ENCODE measurements at places on chromosomes 2 and 18.

DNA sequence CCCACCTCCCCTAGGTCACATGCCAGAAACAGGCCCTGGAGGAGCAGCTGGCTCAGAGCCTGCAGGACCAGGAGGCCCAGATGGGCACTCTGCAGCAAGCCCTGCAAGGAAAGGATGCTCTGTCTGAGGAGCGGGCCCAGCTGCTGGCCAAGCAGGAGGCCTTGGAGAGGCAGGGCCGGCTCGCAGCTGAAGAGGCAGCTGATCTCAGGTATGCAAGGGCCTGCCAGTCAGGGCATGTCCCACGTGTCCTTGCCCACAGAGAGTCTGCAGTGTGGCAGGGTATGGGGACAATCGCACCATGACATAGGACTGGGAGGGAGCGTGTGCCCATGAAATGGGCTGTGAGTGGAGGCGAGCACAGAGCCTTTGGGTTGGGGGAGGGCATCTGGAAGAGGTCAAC, 39.9 kb downstream of the CROCC2 start:
- DNase-seq: no peak

- DNase-seq: no peak
Measured at GRCh38 chr2:213317929-213318328, 33.7 kb downstream of the SPAG16 start.

DNA sequence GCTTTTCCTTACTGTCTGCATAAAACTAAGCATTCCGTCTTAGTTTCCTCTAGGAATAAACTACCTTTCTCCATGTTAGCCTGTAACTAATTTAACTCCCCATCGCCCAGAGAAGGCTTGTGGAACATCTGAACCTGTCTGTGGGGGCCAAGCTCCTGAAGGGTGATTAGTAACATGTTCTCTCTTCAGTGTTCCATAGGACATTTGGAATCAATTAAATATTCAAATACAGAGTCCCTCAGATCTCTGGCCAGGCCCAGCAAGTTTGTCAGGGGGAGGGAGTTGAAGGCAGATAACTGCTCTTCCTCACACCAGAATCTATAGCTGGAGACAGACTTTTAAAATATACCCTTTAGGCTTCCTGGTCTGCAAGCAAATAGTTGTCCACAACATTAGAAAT, 8.8 kb downstream of the RDH14 start:
- DNase-seq: no peak

DNA sequence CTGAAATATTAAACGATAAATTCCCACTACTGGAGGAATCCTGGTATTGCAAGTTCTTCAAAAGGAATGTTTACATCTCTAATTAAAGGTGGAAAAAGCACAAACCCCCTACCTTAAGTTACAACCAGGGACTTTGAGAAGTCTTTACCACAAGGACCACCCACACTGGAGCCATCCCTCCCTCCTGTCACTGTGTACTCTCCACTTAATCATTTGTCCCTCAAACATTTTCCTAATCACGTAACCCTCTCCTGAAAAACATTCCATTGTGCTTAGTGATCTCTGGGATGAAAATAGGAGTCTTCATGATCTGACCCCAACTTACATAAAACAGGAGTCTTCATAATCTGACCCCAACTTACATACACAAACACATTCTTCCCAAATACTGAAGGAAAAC, 85.7 kb downstream of the SUCLG1 start:
- DNase-seq: no peak

DNA sequence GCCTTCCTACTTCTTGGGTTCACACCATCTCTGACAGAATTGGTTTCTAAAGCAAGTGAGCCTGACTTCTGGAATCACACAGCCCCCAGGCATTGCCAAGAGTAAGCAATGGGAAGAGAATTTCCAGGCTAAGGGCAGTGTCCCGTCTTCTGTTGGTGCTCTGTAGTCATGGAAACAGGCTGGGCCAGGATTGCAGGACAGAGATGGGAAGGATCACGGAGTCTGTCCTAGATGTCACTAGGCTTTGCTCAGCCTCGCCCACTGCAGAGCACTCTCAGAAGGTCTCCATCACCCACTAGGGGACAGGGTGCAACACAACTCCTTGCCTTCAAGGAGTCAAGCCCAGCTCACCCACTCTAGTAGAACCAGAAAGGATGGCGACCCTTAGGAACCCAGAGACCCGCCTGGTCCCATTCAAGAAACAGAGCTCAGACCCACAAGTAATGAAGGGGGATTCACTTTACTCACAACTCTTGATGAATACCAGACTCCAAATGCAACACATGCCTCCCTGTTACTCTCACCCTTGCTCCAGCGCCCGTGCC, 48.6 kb upstream of the TEX51 start:
- DNase-seq: no peak

DNA sequence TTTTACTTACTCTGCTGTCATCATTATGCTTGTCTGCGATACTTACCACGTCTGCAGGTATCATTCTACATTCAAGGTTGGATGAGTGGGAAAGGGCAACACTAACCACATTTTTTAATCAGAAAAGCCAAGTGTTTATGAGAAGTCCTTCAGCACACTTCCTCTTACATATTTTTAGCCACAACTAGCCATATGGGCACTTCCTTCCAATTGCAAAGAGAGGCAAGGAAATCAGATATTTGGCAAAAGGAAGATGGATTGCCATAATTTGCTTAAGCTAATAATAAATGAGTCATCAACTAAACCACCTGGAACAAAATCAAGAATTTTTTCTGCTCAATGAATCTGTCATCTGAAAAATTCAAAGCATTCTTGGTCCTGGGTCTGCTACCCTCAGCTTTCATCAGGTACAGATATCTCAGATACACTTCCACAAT, 16.7 kb upstream of the MRO start:
- DNase-seq: no peak

DNA sequence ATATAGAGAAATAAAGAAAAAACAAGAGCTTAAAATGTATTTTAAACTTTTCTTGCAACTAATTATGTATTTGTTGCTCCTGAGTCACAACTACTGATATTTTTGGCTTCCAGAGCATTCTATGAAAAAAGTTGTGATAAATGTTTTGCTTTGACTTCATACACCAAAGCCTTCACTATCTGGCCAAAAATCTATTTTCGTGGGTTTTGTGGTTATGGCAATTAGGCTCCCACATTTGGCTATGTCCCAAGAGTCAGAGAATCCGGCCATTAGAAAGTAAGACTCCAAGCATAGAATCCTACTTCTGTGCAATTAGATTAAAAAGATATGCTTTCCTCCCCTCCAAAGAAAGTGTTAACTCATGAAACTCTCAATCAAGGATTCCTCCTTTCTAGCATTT, 1456.1 kb upstream of the ACVR2A start:
- DNase-seq: no peak

DNA sequence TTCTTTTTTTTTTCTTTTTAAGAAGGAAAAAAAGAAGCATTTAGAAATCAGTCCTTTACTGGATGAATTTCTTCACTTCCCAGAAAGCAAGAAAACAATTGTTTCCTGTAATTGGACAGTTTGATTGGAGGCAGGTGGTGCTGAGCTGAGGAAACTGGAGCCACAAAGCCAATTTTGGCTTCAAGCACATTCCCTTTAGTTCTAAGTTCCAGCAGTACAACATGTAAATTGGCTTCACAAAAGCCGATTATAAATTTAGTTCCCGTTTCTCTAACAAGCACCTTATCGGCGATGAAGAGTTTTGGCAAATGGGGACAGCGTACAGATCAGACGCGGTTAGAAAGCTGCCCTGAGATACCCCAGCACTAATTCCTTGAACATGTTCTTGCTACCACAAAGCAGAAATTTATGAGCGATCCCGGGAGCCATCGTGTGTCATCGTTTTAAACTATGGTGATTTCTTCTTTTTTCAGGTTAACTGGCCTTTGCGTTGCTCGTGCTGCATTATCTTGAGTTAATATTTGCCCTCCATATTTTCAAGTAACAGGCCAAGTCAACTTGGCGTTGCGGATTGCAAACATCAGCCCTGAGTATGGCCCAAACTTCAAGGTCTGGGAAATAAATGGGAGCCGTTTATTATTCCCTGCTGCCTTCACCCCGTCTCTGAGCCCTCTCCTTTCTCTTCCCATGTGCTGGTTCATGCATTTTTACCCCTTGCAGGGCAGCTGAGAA, 190.4 kb upstream of the ID2 start:
- DNase-seq: no peak

DNA sequence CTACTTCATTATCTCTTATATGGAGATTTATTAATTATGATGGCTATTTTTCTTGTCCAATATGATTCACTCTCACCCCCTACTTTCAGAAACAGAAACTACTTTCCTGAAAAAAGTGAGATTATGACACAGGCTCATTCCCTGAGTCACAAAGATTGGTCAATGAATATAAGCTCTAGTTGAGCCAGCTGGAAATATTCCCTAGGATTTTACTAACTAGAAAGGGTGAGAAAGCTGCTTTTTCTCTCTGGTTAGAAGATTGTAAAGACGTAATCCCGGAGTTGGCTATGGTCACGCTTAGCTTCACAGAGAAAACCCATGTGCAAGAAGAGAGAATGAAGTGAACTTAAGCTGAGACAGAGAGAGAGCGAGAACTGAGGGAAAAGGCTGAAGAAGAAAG, 223.7 kb upstream of the SMAD7 start:
- no peak for DNase-seq

GRCh38 chr2:127523269-127523939, 2.9 kb downstream of the IWS1 start:
- no peak for DNase-seq

DNA sequence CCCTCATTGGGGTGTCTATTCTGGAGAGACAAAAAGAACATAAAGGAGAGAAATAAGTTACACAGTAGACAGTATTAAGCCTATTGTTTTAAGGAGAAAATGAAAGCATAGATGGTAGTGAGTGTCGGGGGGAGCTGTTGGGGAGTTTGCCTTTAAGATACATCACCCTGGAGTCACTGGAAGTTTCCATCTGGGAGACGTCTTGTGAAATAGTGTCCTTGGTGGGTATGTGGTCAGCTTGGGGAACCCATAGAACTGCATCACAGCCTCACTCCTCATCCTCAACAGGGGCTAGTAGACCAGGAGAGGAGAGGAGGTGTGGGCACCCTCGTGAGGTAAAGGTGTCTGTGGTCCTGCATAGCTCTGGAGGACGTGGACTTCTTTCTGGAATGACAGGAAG, 60.6 kb downstream of the RNF144A start:
- no peak for DNase-seq

DNA sequence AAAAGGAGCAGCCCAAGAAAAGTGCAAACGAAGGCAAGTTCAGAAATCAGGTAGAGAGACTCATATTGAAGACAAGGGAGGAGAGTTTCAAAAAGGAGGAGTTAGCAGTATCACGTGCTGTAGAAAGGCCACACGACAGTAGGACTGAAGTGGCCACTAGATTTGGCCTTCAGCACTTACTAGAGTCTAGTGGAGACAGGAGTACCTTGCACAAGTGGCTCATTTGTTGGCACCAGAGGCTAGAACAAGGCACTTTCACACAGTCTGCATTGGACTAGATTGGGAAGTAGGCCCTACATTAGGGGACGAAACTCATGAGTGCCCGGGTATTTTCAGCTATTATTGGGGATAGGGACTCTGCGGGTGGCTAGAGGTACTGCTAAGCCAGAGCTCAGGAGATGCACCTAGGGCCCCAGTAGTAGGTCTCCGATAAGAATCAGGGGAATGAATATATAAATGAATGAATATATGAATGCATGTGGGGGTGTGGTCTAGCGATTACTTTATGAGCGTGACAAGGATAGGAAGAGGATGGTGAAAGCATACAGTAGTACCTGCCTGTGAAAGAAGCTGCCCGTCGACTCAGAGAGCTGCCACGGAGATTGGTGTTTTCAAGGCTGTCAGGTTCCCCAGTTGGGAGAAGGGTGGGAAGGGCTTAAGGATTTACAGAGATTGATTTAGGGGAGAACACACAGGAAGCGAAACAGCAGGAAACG, 1.4 kb upstream of the NCOA1 start:
- DNase-seq: no peak

DNA sequence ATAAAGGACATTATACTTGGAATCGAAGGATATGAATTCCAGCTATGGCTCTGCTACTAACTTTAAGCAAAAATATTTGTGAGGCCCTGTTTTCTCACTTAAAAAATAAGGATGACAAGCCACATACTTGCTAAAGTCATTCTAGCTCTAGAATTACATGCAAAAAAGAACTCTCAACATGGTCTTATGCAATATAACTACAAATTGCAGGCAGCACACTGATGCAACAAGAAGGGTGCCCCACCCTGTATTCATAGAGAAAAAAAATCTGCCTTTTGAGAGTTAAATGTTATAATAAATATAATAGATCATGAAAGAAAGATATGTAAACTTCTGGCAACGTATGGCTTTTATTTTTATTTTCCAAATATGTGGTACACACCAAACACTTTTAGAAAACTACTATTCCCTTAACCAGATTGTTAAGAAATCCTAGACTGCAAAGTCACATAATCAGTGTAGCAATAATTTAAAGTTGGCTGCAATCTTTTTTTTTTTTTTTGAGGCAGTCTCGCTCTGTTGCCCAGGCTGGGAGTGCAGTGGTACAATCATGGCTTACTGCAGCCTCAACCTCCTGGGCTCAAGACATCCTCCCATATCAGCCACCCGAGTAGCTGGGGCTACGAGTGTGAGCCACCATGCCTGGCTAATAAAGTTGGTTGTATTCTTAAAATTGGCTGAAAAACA, 40.2 kb upstream of the WDSUB1 start:
- no peak for DNase-seq

DNA sequence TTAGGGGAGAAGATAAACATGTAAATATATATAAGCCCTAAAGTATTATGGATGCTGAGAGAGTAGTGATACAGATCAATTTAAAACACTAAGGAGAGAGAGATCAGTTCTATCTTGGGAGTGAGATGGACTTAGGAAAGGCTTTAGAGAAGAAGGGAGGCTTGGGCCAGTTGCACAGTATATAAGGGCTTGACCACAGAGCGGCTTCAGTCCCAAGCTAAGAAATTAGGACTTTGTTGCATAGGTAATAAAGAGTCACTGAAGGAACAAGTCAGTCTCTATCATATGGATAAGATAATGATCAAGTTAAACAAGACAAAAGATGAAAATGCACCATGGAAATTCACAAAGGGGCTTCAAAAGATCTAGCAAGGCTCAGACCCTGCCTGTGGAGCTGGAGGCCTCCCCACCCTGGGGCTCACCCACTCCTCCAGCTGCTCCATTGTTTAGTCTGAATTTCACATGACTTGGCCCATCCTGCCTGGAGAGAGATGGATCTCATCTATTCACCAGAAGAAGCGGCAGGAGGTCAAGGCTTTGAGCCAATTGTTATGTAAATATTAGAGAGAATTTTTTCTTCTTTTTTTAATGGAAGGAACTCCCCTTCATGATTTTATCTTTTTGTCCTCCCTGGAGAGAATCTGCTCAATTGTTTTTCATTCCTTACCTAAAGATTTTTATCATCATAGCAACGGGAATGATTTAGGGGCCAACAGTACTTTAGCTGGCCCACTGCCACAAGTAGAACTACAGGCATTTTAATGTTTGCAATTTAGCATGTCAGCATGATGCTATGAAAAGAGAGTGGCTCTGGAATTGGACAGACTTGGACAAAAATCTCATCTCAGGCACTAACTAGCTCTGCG, 44.0 kb downstream of the GYPC start:
- DNase-seq: no peak

DNA sequence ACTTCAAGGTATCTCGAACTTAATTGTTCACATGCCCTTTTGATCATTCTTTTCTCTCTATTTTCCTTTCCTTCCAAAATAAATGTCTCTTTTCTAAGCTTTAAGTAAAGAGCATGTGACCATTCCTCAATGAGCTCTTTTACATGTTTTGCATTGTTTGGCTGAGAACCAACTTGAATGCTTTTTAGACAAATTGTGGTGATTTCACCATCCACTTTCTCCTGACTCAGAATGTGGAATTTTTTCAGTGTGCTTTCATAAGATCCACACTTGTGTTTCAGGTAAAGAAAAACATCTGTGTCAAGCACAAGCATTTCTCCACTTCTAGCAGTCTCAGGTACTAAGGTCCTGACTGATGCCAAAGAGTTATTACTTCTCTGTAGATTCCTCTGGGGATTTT, 10.7 kb downstream of the RBM43 start:
- no peak for DNase-seq
